OCI-LY7 (cell line): ENCODE measurements at places on chromosomes 3 and 15. TPM values are rescaled to one million over a fixed set of nuclear protein-coding genes. Genes with fewer than 3 reads are reported as not detected.

DNA sequence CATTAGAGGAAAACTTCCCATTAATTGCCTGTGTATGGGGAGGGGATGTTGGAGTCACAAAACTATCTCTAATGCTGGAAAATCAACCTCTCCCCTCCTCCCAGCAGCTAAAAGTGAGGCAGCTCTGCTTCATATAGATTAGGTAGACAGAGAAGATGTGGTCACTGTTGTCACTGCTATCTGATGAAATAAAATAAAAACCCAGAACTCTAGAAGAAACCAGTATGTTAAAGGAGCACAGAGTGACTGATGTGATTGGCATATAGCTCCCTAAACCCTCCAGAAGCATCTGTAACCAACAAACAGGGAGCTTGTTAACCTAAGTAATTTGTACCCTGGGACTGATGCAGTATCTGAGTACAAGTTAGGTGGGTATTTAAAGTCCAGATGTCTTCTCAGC lies 211.9 kb upstream of the TRIM42 start:
- DNase-seq: no peak

- DNase-seq: no peak
Measured at GRCh38 chr15:51576286-51576850, 46.2 kb downstream of the DMXL2 start.

DNA sequence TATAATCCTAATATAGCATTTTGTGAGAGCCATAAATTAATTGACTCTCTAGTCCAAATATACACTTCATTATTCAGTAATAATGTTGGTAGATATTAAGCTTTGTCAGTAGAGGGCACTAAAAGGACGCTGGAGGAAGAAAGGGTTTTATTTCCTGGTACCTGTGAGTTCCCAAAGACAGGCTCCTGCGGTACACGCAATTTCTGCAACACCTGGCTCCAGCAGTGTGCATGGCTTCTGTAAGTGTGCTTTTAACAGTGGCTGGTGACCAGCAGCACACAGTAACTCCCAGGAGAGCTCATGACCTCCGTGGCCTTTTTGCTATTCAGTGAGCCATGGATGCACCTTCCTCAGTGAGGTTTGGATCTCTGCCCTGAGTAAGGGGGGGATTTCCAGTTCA lies 338.3 kb upstream of the ZNF385D start:
- DNase-seq: peak; percentile 28

- no peak for DNase-seq
Measured at GRCh38 chr3:47008851-47009224, 29.4 kb downstream of the NBEAL2 start.

GRCh38 chr3:165464736-165465135 lies 268.6 kb upstream of the SLITRK3 start:
- DNase-seq: no peak

The CCDC191 gene
- 4.2 and 7.3 TPM in 2 replicates for total RNA-seq
